ENCODE measurements at places on chromosomes 5 and 9.

DNA sequence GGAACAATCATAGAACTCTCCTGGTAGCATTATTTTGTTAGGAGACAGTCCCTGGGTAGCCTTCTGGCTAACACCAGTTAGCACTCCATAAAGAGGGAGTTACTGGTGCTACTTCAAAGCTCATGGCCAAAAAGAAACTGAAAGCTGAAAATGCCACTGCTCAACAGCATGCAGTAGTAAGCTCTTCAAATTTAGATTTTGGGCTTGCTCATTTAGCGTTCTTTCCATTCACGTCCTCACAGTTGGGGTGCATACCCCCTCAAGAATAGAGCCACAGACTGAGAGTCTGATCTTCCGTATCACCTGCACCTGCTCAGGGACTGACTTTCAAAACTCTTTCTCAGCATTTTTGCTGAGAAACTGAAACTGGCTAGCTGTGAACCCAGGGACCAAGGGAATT lies 24.7 kb downstream of the NTRK2 start:
- DNase-seq, result no peak

DNA sequence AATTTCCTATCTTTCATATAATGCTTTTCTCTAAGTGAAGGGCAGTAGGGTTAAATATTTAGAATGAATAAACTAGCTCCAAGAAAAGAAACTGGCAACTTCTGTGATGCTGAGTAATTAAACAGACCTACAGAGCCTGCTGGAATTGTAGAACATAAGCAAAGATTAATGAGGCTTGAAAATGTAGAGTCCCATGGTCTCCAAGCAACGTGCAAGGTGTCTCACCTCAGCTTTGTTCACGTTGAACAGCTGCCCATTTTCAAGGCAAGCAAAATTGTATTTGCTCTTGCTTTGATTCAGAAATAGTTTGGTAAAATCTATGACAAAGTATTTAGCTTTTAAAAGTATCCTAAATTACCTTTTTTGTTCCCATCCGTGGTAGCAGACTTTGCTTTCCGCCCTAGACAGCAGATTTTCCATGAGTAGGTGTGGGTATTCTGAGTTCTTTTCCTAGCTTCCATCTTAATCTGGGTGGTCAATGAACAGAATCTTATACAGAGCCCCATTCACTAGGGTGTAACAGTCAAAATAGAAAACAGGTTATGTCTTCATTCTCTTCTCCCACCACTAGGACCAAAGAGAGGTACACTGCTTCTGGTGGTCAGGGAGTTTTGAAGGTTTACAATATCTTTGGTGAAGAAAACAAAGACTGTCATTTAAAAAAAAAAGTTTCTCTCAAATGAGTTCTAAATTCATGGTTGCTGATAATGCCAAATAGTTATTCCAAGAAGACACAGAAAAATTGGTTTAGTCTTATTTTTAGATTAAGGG lies 52.1 kb upstream of the TYRP1 start:
- no peak for DNase-seq

DNA sequence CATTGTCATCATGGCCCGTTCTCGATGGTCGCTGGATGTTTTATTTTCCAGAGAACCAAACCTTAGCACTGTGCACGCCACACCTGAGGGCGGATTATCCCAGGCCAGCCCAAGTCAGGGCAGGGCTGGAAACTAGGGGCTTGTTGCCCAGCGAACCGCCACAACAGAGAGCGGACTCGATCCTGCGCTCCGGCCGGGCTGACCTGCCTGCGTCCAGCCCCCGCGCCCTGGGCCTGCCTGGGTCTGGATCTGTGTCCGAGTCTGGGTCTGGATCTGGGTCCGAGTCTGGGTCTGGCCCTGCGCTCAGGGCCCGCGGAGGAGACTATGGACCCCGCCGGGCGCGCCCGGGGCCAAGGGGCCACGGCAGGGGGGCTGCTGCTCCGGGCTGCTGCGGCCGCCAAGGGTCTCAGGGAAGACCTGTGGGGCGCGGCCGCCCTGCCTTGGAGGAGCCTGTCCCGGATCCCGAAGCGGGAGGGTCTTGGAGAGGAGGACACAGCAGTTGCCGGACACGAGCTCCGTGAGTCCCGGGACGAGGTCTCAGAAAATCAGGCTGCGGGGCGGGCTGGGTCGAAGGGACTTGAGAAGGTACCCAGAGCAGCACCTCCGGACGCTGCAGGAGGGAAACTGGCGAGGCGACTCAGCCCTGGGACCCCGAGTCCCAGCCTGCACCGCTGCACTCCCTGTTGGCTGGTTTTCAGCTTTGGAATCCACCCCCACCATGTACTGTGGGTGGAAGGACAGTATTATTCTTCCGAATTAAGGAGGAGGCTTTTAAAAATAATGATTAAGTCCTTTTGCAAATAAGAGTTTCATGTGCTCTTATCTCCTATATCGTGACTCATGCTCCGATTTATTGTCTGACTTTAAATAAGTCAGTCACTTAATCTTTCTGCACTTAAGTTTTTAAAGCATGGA lies at the start of gene ANKDD1B:
TSS of gene ANKDD1B (plus strand) at position 143 of the 915 bp plus-strand sequence. CDS start at position 325, 182 bp downstream.
- no peak for DNase-seq

- DNase-seq, result no peak
These were observed 300.7 kb downstream of the MLLT3 start for GRCh38 chr9:20321423-20322082.

DNA sequence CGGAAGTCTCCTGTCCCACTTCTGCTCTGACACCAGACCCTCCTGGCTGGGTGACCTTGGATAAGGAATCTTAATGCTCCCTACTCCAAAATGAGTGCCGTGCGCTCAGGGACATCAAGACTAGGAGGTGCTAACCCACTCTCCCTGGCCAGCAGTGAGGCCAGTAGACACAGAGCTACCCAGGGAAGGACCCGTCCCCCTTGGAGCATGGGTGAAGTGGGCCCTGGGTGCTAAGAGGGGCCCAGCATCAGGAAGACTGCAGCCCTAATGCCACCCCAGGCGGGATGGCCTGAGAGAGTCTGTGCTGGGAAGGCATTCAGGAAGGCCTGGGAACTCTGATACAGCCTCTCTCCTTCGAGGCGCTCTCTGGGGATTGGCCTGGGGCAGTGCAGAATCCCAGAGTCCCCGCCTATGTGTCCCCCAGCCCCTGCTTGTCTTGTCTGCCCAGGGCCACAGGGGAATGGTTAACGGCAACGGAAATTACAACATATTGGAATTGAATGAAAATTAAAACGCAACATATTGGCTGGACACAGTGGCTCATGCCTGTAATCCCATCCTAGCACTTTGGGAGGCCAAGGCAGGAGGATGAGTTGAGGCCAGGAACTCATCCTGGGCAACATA lies 29.7 kb upstream of the RNU6ATAC start:
- no peak for DNase-seq

Data from skeletal muscle cell (primary cell).